ENCODE measurements at places on chromosomes 3 and 15. TPM values are rescaled to one million over a fixed set of nuclear protein-coding genes. Genes with fewer than 3 reads are reported as not detected.
A peak's percentile ranks its signal among the peaks of the same experiment; 100 is the strongest.

CDHR4 gene
- total RNA-seq: not detected

- no peaks in the 10 kb centered on the region for H3K4me1 ChIP-seq
- peaks cover 6% of the 10 kb centered on the region for H3K27me3 ChIP-seq
- no peak overlapping the region for H3K4me3 ChIP-seq
- H3K27ac ChIP-seq: no peak overlapping the region
- H3K36me3 ChIP-seq: no peaks in the 10 kb centered on the region
Measured at GRCh38 chr3:133988631-133989161, 41.0 kb downstream of the SLCO2A1 start.

CHRM5 gene
- total RNA-seq: not detected

- H3K36me3 ChIP-seq: no peaks in the 10 kb centered on the region
- no peak for DNase-seq
- no peak overlapping the region for H3K4me3 ChIP-seq
- no peak overlapping the region for H3K27ac ChIP-seq
Measured at GRCh38 chr3:138687236-138687635, 78.7 kb downstream of the FAIM start.

SYNPR gene
- total RNA-seq: not detected

GRCh38 chr3:18124501-18124900 lies 300.6 kb downstream of the SATB1 start:
- H3K4me1 ChIP-seq: no peaks in the 10 kb centered on the region
- DNase-seq: no peak
- H3K36me3 ChIP-seq: no peaks in the 10 kb centered on the region
- H3K4me3 ChIP-seq: no peak overlapping the region
- no peak overlapping the region for H3K27ac ChIP-seq
- H3K27me3 ChIP-seq: peaks cover 5% of the 10 kb centered on the region

TBC1D21 gene
- not detected for total RNA-seq

ZNF80 gene
- total RNA-seq: 5.3 TPM

CPLX3 gene
- 0.28 TPM for total RNA-seq

DNA sequence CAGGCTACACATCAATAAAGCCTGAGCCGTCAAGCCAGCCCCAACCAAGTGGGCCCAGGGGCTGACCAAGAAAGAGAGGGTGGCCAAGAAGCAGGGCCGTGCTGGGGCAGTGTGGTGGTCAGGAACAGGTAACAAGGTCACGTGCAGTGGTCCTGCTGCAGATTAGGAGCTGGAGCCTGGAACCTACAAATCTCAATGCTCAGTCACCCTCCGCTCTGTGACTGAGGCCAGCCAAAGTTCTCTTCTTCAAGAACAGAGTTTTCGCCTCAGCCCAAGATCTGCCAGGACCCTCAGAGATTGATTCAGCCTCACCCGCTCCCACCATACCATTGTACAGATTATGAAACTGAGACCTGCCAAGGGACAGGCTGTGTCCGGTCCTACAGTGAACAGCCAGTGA lies 26.9 kb downstream of the GRAMD2A start:
- H3K27me3 ChIP-seq: peaks cover 10% of the 10 kb centered on the region
- no peaks in the 10 kb centered on the region for H3K36me3 ChIP-seq
- H3K4me3 ChIP-seq: no peak overlapping the region
- H3K27ac ChIP-seq: no peak overlapping the region

CNTN4 gene
- not detected for total RNA-seq

BNC1 gene
- not detected for total RNA-seq

DNA sequence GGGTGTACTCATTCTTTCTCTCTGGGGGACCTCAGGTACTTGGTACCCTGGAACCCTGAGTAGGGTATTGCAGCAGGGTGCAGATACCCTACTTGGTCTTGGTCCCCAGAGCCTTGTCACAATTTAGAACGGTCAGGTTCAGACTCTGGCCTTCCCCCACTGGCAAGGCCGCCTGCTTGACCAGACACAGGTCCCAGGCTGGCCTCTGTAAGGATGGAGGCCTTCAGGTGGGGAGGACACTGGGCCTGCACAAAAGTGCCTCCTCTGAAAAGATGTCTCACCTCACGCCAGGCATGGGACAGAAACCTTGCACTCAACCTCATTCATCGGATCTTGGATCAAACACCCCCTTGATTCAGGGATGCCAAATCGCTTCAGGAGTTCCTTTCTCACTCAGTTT lies 158.4 kb downstream of the KLF13 start:
- no peaks in the 10 kb centered on the region for H3K27me3 ChIP-seq
- H3K4me3 ChIP-seq: peak overlapping the region; percentile 89
- H3K27ac ChIP-seq: peak overlapping the region; percentile 91
- H3K36me3 ChIP-seq: peaks cover 15% of the 10 kb centered on the region
- H3K4me1 ChIP-seq: peaks cover 54% of the 10 kb centered on the region

All from activated naive CD8-positive, alpha-beta T cell treated with anti-CD3 and anti-CD28 coated beads, Interleukin-2, amount 10 ng/mL, durations not matched to agents 7 days and 5 days (primary cell).